ENCODE measurements at places on chromosomes 3 and 15. TPM values are rescaled to one million over a fixed set of nuclear protein-coding genes. Genes with fewer than 3 reads are reported as not detected.

SLC15A2 gene
- 0.07 TPM for polyA plus RNA-seq

EOMES gene
- polyA plus RNA-seq: not detected

SLC28A1 gene
- polyA plus RNA-seq: not detected

CPN2 gene
- polyA plus RNA-seq: 0.07 TPM

PLSCR5 gene
- polyA plus RNA-seq: not detected

EHHADH gene
- 2.0 TPM for polyA plus RNA-seq

SAXO2 gene
- 0.14 TPM for polyA plus RNA-seq

C3orf80 gene
- not detected for polyA plus RNA-seq

TMC3 gene
- not detected for polyA plus RNA-seq

C3orf85 gene
- polyA plus RNA-seq: not detected

SPINK8 gene
- not detected for polyA plus RNA-seq

GATM gene
- 0.10 TPM for polyA plus RNA-seq

ATP13A4 gene
- polyA plus RNA-seq: 0.03 TPM

SH3GL3 gene
- not detected for polyA plus RNA-seq

Measured in IMR-90 (cell line).